ENCODE measurements at places on chromosomes 5 and 9. TPM values are rescaled to one million over a fixed set of nuclear protein-coding genes. Genes with fewer than 3 reads are reported as not detected.

Gene KCTD16
- total RNA-seq: 1.2 TPM

GRCh38 chr5:30390095-30390494 lies 803.4 kb upstream of the CDH6 start:
- H3K4me1 ChIP-seq: no peaks in the 10 kb centered on the region
- no peaks in the 10 kb centered on the region for H3K36me3 ChIP-seq
- no peaks in the 10 kb centered on the region for H3K27me3 ChIP-seq
- DNase-seq: no peak
- no peak overlapping the region for H3K27ac ChIP-seq

- H3K4me3 ChIP-seq: no peak overlapping the region
- H3K27ac ChIP-seq: peak overlapping the region; percentile 75
- no peaks in the 10 kb centered on the region for H3K27me3 ChIP-seq
- DNase-seq: peak; percentile 85
- peaks cover 4% of the 10 kb centered on the region for H3K36me3 ChIP-seq
- peaks cover 25% of the 10 kb centered on the region for H3K4me1 ChIP-seq
Measured at GRCh38 chr9:111937781-111938426, 41.3 kb downstream of the UGCG start.

Gene NUP214
- 12.2 TPM for total RNA-seq

Measured in fibroblast of lung (primary cell).